ENCODE measurements at places on chromosomes 6 and 20.
A peak's percentile ranks its signal among the peaks of the same experiment; 100 is the strongest.

GRCh38 chr20:53666144-53666543, 72.5 kb upstream of the ZNF217 start:
- no peak for DNase-seq

GRCh38 chr6:91667596-91667995, 1080.7 kb upstream of the MAP3K7 start:
- DNase-seq: no peak

DNA sequence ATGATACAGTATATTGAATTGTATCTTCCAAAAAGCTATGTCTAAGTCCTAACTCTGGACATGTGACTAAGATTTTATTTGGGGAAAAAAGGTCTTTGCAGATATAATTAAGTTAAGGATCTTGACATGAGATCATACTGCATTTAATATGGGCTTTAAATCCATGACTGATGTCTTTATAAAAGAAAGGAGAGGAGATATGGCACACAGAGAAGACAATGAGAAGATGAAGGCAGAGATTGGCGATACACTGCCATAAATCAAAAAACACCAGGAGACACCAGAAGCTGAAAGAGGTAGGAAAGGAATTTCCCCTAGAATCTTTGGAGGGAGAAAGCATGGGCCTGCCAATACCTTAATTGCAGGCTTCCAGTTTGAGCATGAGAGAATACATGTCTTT, 1450.2 kb downstream of the HACE1 start:
- DNase-seq: no peak

DNA sequence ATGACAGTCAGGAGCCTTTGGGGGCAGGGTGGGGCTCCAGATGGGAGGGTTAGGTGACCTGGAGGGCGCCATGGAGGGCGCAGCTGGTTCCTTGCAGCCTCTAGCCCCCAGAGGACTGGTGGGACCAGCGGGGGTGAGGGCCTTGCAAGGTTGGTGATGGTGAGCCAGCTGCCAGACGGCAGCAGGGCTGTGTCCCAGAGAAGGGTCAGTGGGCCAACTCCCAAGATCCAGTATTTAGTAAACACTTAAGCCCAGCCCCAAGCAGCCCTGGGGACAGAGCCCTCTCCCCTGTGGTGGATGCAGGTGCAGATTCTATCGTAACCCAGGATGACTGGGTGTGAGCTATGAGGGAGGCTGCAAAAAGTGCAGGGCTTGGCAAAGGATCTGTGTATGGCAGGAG, 201.5 kb upstream of the RNF24 start:
- no peak for DNase-seq

GRCh38 chr6:160238278-160238711, 20.3 kb downstream of the SLC22A2 start:
- DNase-seq: no peak

GRCh38 chr6:137866200-137866913, 702 bp upstream of the TNFAIP3 start:
- no peak for DNase-seq

DNA sequence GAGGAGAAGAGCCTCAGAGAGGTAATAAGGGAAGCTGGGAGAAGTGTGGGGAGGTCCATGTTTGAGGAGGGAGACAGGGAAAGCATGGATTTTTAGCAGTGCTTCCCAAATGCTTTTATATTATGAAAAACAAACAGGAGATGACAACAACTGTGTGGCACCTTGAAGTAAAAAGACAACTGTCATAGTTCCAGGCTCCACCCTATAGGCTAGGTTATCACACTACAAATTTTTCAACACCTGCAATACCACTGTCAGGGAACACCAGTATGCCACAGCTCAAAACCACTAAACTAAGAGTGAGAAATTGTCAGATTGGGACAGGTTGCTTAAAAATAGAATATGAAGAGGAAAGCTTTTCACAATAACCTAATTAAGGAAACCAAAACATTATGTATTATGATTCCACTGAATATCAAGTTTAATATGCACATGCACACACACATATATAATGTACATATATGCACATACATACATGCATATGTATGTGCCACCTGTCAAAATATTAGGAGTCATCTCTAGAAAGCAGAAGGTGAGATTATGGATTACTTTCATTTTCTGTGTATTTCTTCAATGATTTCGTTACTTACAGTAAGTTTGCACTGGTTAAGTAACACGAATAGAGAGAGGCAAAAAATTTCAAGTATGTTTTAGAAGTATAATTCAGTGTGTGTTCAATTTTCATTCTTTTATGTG, 261.2 kb downstream of the PTPRK start:
- DNase-seq: no peak

GRCh38 chr6:13079096-13079723, 249.1 kb downstream of the TBC1D7 start:
- no peak for DNase-seq

- DNase-seq: no peak
Measured at GRCh38 chr6:117989086-117989485, 82.0 kb downstream of the SLC35F1 start.

- DNase-seq: no peak
Measured at GRCh38 chr6:118103381-118104146, 196.5 kb downstream of the SLC35F1 start.

GRCh38 chr6:110323258-110323657, 34.9 kb downstream of the METTL24 start:
- no peak for DNase-seq

GRCh38 chr20:31594558-31595379, 10.3 kb upstream of the ID1 start:
- DNase-seq: no peak

DNA sequence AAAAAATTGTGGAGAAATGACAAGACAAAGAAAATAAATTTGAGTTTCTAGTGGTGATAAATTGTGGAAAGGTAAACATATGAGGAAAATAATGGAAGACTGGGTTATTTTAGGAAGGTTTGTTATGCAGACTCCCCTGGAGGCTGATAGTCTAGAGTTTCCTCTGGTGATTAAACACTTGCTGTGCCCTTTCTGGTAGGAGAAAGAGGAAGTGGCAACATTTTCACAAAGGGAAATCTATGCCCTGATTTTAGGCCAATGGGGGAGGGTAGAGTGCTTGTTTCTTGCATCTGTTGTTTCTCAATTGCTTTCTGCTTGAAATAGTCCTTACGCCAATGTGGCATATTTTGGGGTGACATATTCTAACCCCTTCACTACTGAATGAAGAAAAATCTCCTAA, 129.1 kb upstream of the DOK5 start:
- no peak for DNase-seq

DNA sequence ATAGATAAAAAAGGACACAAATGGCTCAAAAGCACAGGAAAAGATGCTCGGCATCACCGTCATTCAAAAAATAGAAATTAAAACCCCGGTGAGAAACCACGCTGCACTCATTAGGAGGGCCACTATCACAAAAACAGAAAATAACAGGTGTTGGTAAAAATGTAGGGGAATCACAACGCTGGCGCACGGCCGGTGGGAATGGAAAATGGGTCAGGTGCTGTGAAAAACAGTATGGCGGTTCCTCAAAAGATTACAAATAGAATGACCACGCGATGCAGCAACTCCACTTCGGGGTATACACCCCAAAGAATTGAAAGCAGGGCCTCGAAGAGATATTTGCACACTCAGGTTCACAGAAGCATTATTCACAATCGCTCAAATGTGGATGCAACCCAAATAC, 28.3 kb downstream of the NPEPL1 start:
- DNase-seq: no peak

DNA sequence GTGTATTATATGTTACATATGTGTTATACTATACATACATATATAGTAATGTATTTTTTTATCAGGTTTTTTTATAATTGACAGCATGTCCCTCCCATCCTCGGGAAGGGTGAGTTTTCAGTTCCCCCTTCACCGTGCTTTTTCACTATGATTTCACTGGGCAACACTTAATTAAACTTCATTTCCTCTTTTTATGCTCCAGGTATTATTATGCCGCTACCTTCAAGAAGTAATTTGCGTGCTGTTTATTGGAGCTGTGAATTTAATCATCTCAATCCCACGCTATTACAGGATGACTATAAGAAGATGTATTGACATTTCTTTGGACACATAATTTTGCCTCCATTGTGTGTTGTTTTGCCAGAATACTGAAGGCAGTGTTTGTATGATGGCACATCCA, 228.6 kb downstream of the SAMD5 start:
- DNase-seq: no peak

- DNase-seq: no peak
Measured at GRCh38 chr20:32478576-32478975, 106.6 kb downstream of the NOL4L start.

DNA sequence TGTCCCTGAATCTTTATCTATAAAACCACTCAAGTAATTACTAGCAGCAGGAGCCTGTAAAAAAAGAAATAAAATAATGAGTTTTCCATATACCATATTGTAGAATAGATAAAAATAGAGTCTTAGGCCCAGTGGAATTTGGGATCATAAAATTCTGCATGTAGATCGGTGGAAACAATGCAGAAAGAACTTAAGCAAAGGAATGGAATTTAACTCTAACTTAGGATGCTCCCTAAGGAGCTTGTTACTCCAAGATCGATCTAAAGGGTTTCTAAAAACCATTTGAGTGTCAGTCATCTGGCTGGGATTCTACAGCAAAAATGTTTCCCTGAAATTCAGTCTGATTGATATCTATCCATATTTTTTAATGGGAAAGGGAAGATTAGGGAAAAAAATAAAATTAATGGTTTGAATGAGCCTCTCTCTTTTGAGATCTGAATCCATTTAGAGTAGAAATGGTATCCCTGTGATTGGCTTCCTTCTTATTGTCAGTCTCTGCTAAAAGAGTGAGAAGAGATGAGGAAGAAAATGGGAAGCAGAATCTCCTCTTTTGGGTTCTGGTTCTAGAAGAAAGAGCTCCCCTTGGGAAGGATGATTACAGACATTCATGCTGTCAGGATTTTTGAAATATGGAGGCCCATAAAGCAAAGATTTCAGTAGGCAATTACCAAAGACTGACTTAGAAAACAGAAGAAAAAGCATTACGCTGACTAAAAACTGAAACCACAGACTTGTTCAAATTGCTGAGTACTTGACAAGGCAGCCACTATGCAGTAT, 564.3 kb upstream of the MARCKS start:
- DNase-seq: no peak

GRCh38 chr6:10621847-10622246, 72.6 kb downstream of the C6orf52 start:
- no peak for DNase-seq

- DNase-seq: peak; percentile 86
Measured at GRCh38 chr6:34656378-34657036, 40.1 kb downstream of the ILRUN start.

DNA sequence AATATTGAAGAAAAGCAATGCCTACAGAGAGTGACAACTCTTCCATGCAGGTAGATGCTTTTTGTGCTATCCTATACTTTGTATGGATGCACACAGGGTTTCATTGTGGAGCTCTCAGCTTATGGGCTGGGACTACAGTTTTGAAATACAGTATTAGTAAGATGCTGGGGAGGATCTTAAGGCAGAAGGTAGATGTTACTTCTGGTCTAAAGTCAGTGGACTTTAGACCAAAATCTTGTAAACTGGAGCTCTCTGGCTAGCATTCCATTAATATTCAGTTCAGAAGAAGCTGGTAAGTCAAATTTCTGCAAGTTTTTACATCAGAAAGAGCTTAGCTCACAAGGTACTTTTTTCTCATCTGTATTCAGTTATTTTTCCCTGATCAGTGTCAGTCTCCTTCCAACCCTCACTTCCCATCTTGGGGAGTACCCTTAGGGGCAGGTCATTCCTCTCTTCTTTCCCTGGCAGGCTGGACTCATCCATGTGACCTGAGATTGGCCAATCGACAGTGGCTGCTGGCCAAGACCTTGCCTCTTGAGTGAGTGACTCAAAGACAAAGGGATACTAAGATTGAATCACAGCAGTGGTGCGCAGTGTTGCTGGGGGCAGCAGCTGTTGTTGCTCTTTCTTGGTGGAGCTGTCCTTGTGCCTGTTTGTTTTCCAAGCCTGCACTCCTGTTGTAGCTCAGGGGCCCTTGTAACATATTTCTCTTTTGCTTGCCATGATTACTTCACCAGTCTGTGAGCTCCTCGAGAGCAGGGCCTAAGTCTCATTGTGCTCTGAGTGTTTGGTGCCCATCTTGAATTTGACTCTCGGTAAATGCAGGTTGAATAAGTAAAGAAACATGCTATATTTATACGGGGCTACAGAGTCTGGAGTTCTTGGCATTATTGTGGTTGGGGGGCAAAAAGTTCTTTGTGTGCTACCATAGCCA, 2.8 kb upstream of the PHF20 start:
- peak; percentile 55 for DNase-seq

GRCh38 chr20:48308232-48308781, 519.5 kb downstream of the PREX1 start:
- DNase-seq: no peak

DNA sequence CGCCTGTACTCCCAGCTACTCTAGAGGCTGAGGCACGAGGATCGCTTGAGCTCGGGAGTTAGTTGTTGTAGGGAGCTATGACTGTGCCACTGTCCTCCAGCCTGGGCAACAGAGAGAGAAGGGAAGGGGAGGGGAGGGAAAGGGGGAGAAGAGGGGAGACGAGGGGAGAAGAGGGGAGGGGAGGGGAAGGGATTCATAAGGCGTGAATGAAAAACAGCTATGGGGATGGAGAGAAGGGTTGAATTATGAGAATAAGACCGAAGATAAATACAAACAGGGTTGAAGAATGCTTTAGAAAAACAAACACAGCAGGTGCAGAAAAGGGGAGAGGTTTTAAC, 106.0 kb downstream of the TRIM27 start:
- no peak for DNase-seq

GRCh38 chr6:341914-342831, 49.4 kb upstream of the IRF4 start:
- no peak for DNase-seq

GRCh38 chr6:108557494-108558371, 3.0 kb upstream of the FOXO3 start:
- DNase-seq: peak; percentile 49

Data from NCI-H2029 treated with DMSO at 0.1 percent for 48 hours (cell line).